ENCODE measurements at places on chromosomes 16 and 17.

DNA sequence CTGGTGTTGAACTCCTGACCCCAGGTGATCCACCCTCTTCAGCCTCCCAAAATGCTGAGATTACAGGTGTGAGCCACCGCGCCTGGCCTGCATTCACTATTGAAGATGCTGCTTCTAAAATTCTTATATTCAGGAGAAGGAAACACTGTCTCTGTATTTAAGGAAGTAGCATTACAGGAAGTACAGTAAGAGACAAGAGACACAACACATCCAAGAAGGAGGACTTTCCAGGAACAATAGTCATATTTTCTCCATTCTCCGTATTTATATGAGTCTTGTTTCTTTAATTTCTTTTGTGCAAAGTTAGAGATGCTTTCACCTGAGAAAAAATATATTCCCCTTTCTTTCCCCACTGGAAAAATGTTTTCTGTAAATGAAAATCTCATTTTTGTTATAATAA lies 18.3 kb upstream of the ABCA3 start:
- no peak for DNase-seq

- DNase-seq = no peak
Measured at GRCh38 chr17:60134396-60135150, 15.2 kb upstream of the CA4 start.

- DNase-seq = no peak
Measured at GRCh38 chr16:84360170-84360569, 8.2 kb upstream of the ATP2C2 start.

DNA sequence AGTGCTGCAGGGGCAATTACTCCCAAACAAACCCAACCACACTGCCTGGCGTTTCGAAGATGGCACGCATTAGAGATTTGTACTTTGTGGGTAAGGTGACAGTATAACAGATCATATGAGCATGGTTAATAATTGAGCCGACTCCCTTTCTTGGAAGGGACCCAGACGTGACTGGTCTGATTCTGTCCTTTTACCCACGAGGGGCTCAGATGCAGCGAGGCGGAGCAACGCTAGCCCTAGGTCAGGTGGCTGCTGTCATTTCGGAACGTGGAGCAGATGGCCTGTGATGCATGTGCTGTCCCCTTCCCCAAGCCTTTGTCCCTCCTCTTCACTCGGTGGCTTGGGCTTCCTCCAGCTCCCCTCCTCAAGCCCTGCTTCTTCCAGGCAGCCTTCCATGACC lies 84.2 kb downstream of the SNX29 start:
- DNase-seq = no peak

DNA sequence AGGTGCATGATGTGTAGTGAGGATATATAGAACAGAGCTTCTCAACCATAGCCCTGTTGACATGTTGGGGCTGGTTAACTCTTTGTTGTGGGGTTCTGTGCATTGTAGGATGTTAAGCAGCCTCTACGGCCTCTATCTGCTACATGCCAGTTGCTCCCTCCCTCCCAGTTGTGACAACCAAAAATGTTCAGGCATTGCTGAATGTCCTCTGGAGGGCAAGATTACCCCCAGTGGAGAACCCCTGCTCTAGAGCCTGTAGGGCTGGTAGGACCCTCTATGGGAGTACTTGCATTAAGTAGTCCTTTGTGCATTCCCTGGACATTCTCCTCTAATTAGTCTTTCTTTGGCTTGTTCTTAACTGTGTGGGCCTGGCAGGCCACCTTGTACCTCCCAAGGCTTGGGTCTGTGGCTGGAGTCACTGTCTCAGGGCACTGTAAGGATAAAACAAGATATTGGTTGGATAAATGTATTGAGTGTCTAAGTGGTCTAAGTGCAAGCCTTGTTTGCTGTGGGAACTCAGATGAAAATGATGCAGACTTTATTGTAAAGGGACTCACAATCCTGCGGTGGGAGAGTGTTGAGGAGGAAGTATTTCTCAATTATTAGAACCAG lies 19.8 kb upstream of the MYO1D start:
- DNase-seq = no peak
